AG10803 (cell line): ENCODE measurements at places on chromosomes 5 and 9.

DNA sequence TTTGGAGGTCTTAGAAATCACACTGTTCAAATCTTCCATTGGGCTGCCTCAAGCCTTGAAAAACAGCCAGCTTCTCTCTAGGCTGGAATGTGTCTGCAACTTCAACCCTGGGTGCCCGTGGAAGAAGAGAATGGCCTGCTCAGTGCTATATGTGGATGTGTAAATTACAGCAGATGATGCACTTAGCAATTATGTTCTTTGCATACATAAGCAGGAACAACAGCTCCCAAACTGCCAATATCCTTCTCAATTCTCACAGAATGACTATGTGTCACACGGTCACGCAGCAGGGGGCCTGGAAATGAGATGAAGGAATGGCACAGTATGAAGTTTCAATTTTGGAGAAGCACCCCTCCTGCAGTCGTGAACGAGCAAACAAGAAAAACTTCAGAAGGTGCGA, 175.2 kb upstream of the SMARCA2 start:
- DNase-seq: no peak

- DNase-seq: peak; percentile 81
Observed at GRCh38 chr9:105557804-105558610, at the start of gene FKTN. Gene FKTN (plus strand): TSS chr9:105558131. CDS start chr9:105575033, 16,902 bp downstream.

- no peak for DNase-seq
Observed at GRCh38 chr5:157217289-157218024, 36.8 kb downstream of the ITK start.

GRCh38 chr5:159065135-159065534, 34.6 kb downstream of the EBF1 start:
- DNase-seq: no peak

DNA sequence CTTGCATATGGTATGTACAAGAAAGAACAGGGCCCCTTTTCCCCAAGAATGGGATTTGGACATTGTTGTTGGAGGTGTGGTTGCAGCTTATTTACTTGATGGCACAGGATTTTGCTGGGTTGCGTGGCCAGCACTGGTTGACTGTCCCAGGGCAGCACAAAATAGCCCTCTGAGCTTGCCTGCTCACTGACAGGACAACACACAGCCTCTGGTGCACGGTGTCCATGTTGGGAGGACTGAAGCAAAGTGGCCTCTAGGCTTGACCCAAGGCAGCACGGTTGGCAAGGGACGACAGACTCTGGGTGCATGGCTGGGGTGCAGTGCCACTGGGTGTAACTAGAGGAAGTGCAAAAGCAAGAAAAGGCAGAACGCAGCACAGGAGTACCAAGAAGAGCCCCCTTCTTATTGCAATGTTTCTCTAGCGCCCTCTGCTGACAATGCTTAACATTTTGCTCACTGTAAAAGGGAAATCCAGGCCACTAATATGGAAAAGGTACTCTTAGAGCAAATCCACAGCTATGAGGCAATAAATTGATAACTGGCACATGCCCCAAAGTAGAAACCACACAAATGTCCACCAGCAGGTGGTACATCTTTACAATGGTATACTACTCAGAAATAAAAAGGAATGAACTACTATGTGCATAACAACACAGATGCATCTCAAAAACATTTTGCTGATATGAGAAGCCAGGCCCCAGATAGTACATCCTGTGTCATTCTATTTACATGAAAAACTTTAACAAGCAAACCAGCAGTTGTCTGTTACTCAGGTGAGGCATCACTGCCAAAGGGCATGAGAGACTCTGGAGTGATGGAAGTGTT, 47.4 kb upstream of the BARX1 start:
- DNase-seq: peak; percentile 36

DNA sequence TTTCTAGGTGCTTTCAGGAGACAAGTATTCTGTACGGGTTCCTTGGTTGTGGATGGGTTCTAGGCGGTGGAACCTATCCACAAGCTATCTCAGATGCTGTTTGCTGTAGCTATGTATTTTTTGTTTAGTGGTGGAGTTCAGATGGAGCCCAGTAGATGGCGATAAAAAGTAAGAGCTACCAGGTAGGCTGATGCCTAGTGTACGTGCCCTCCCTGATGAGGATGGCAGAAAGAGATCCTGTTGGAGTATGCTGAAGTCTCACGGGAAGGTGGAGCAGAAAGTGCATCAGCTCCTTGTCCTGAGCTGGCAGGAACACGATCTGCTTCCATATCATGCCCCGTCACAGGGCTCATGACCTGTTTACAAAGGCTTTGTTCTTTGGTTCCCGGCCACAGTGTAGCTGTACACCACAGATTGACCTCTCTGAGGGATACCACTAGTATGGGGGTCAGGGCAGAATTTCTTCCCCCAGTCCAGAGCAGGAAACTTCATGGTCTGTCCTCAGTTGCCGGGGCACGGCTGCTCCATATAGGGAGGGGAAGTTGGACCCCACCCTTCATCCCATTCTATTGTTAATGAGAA, 12.6 kb upstream of the UGT3A2 start:
- peak; percentile 52 for DNase-seq

- DNase-seq: no peak
Observed at GRCh38 chr5:91187032-91187431, 196.1 kb downstream of the ARRDC3 start.

DNA sequence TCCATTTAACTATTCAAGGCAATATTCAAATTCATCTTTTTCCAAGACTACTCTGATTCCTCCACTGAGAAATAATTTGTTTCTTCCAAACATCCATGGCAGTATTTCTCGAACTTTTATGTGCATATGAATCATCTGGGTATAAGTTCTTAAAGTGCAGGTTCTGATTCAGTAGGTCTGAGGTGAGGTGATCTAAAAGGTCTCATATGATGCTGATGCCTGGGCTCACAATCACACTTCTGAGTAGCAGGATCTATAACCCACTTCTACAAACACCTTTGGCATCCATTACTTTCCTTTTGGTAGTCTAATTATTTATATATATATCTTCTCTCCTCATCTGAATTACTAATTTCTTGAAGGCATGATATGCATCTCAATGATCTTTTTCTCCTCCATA, 7.2 kb downstream of the ERP44 start:
- no peak for DNase-seq

GRCh38 chr5:1542781-1543180, 19.0 kb upstream of the LPCAT1 start:
- peak; percentile 81 for DNase-seq

DNA sequence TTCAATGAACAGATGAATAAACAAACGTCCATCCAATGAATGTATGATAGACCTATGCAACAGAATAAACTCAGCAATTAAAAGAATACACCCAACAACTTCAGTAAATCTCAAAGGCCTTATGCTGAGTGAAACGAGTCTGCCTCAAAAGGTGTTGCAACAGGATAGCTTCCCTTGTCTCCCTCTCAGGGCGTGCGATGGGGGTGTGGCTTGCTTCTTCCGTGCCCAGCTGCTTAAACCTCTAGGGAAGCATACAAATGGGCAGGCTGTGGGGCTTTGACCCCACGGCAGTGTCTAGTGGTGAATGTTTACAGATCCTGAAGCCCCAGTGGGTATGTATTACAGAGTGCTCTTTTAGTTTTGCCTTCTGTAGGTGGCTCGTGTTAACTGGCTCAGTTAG, 87.0 kb upstream of the CCL21 start:
- no peak for DNase-seq

DNA sequence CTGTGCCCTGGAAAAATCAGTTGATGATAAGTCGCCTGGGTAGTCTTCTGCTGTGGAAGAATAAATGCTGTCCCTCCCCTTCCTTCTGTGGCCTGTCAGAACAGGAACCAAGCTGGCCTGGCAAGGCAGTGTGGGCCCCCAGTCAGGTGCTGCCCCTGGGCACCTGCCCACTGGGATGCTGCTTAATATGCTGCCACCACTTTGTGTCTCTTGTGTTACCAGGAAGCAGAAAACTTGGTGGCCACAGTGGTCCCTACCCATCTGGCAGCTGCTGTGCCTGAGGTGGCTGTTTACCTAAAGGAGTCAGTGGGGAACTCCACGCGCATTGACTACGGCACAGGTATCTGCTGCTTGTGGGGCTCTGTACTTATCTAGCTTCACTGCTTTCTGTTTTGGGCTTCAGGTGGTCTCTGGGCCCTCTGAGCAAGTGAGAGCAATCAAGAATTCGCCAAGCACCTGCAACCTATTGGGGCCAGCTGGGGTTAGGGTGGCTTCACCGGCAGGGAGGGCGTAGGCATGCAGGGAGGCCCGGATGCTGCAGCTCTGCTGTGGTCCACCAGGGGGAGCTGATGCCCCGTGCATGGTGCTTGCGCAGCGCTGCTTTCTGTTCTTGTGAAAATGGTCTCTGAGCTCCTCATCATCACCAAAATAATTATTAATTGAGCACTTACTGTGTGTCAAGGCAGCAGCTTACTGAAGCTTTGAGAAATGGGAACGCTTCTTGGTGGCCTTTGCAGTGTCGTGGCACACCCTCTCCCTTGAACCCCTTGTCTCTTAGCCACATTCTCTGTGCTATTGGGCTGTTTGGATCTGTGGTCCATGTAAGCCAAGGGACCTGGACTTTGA, 20.3 kb downstream of the PTPA start:
- DNase-seq: peak; percentile 59

GRCh38 chr5:107505763-107506534, 164.8 kb downstream of the EFNA5 start:
- DNase-seq: no peak

- peak; percentile 31 for DNase-seq
Observed at GRCh38 chr5:32852976-32853375, 141.9 kb downstream of the NPR3 start.

- no peak for DNase-seq
Observed at GRCh38 chr5:34008802-34009201, 952 bp upstream of the AMACR start.

DNA sequence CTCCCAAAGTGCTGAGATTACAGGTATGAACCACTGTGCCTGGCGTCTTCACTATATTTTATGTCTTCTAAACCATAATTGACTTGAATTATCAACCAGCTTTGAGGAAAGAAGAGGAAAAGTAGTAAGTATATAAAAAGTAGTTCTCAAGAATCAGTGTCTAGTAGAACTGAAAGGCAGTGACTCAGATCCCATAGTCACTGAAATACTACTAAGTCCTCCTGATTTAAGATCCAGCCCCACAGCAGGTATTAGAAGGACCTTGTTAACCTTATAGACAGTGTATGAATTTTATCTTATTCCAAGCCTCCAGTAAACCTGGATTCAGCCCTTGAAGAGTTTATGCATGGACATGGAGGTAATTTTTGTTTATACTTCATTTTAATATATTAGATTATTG, 31.5 kb downstream of the LNPEP start:
- no peak for DNase-seq

GRCh38 chr5:143582176-143582575, 178.7 kb upstream of the NR3C1 start:
- no peak for DNase-seq

GRCh38 chr5:172004824-172005237, 1.6 kb downstream of the FBXW11 start:
- DNase-seq: peak; percentile 20
